Fibroblast of skin of right quadriceps (primary cell): ENCODE measurements at places on chromosomes 6 and 20.

- DNase-seq = no peak
Measured at GRCh38 chr6:113824411-113824810, 32.7 kb upstream of the MARCKS start.

DNA sequence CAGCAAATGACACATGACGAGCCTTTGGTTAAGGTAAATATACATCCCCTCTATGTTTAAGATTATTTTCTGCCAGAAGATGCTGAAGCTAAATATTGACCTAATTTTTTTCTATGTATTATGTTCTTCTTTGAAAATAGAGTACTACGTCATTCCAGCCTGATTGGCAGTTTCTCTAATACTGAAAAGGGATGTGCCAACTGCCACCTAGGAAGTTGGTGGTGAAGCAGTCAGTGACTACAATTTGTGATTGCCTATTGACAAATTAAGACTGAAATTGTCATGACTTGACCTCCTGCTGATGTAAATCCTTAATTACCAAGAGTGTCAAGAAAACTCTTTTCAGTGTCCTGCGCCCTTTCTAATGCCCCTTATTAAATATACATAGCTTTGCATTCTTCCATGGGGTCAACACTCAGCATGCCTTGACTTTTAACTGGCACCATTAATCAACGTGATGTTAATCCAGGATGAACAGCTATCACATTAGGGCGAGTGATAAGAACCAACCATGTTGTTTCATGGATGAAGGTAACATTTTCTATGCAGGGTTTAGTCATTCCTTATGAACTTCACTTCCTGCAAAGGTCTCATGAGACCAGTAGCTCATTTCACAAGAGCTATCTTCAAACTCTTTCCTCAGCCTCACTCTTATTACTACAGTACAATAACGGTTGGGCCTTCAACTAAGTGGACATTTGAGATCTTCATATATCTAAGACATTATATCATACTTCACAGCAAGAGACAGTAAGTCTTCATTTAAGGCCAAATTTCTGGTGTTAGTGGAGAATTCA is 22.5 kb upstream of the SGK1 start:
- peak; percentile 46 for DNase-seq

DNA sequence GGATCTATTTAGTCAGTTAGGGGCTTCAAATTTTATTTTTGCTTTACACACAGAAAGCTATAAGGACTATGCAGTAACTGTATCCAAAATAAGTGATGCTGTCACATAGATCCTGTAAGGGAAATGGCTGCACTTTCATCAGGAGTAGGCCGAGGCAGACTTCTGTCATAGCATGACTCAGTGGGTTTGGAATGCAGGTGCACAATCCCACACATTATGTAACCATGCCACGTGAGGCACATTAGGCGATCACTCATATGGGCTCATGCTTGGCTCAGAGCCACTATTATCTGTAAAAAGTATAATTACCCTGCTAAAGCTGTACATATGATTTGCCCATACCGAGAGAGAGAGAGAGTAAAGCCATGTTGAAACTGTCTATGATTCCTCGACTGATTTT is 1189.4 kb upstream of the EYS start:
- DNase-seq = no peak

DNA sequence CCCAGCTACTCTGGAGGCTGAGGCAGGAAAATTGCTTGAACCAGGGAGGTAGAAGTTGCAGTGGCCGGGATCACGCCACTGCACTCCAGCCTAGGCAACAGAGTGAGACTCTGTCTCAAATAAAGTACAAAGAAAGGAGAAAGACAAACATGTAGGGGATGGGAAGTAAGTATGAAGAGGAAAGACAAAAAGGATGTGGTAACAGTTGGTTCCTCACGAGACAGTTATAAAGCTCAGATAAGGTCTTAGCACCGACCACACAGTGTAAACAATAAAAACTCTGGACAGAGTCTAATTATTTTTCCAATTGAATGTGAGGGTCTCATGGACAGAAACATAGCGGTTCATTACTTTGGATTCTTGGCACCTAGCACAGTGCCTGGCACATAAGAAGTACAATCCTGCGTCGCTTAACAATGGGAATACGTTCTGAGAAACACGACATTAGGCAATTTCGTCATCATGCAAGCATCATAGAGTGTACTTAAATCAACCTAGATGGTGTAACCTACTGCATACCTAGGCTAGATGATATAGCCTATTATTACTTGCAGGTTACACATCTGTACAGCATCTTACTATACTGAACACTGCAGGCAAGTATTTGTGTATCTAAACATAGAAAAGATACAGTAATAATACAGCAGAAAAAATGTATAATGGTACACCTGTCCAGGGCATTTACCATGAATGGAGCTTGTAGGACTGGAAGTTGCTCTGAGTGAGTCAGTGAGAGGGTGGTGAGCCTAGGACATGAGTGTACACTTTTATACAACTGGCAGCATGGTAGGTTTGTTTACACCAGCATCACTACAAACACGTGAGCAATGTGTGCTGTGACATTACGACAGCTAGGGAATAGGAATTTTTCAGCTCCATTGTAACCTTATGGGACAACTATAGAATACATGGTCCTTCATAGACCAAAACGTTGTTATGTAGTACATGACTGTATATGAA is 38.2 kb downstream of the MBOAT1 start:
- no peak for DNase-seq

GRCh38 chr6:134190883-134191282 is 127.0 kb downstream of the SGK1 start:
- no peak for DNase-seq

- no peak for DNase-seq
Measured at GRCh38 chr6:15132167-15132566, 113.7 kb upstream of the JARID2 start.

DNA sequence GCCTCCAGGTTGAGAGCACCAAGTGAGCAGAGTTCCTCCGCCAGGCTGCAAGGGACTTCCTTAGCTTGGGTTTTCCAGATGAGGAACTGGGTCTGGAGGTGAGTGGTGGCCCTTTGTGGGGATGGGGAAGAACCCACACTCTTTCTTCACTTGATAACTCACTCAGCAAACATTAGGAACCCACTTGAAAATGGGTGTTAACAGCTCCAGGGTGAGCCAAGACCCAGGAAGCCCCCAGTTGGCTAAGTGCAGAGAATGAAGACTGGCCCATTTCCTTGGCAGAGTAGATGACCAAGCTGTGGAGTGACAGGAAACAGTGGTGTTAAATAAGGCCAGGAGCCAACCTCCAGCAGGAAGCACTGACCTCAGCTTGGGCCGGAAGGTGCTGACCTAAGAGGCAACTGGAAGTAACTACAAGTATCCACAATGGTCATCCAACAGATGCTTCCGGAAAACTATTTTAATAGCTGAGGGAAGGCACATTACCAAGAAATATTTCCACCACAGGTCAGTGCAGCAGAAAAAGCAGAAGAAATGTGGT is 22.7 kb downstream of the MRPL14 start:
- no peak for DNase-seq

DNA sequence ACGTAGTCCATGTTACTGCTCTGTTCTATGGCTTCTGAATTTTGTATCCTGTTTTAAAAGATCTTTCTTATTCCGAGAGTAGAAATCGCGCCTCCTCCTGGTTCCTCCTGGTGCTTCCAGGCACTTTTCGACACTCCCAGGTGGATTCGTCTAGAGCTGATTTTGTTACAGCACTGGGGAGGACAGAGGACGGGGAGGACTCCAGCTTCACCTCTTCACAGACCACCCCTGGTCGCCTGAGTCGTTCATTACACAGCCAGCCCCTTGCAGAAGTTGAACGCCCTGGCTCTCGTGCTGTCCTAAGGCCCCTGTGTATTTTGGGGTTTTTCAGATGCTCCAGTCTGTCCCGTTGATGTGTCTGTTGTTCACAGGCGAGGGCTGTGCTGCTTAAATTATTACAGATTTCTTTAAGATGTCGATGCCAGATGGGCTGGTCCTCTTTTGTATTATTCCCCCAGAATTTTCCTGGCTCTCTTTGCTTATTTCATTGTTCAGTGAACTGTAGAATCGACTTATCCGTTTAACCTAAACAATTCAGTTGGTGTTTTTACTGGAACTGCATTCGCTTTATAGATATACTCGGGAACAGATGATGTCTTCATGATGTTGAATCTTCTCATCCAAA is 30.5 kb downstream of the COL20A1 start:
- DNase-seq = no peak

DNA sequence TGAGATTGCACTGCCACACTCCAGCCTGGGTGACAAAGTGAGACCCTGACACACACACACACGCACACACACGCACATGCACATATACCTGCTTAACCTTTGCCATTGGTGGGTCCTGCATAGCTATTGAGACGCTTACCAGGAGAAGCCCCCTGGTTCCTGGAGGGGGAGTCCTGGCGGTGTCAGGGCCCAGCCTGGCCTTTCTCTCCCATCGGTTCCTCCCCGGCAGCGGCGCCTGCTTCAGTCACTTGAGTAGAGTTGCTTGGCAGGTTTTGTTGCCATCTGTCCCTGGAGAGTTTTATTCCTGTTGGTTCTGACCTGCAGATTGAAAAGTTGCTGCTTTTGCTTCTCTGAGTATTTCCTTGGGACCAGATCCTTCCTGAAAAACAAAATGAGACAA is 20.6 kb upstream of the FAM209A start:
- no peak for DNase-seq

GRCh38 chr20:57387945-57388371 is 3.2 kb upstream of the RBM38 start:
- DNase-seq = no peak

- DNase-seq = no peak
Measured at GRCh38 chr6:14640631-14641030, 523.1 kb downstream of the CD83 start.
